PC-9 (cell line): ENCODE measurements at places on chromosomes 4 and X. TPM values are rescaled to one million over a fixed set of nuclear protein-coding genes. Genes with fewer than 3 reads are reported as not detected.
A peak's percentile ranks its signal among the peaks of the same experiment; 100 is the strongest.

Gene ITIH6
- total RNA-seq, result not detected in 2 replicates

Gene SOX3
- not detected in 2 replicates for total RNA-seq

Gene PAGE2
- total RNA-seq, result not detected in 2 replicates

DNA sequence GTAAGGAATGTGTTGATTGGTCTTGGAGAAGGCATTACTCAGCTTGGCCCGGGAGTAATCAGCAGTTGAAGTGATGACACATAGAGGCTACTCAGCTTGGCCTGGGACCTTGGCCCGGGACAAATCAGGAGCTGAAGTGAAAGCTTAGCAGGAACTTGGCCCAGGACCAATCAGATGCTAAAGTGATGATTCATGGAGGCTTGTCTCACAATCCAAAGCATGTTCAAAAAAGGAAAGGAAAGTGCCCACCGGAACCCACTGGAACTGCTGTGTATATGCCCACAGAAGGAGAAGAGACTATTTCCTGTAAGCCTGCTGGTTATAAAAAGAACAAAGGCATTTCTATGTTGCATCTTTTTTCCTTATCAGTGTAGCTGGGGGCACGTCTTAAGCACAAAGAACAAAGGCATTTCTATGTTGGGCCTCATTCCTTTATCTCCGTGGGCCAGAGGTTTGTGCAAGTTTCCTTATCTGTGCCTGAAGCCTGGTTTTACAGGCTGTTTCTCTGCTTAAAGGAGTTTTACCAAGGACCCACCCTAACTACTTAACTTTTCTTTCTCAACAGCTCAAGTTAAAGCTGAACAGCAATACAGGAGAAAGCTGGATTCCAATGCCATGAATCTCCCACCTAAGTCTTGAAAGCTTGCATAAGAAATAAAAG, 1176.7 kb downstream of the NLGN4X start:
- peaks cover 4% of the 10 kb centered on the region; the same call in 1 of the 2 replicates for H3K36me3 ChIP-seq
- DNase-seq, result peak; percentile 93
- H3K4me3 ChIP-seq, result peak overlapping the region; percentile 26; the same call in 1 of the 2 replicates

Gene GDPD2
- 0.44 TPM in 1 of 2 replicates, not detected in the other for total RNA-seq

Gene PARM1
- 0.44 and 0.70 TPM in 2 replicates for total RNA-seq

Gene CCDC120
- total RNA-seq, result 20.6 and 23.9 TPM in 2 replicates

Gene MAGEB2
- total RNA-seq, result not detected in 2 replicates

Gene GRIA2
- total RNA-seq, result not detected in 2 replicates

GRCh38 chrX:119429471-119429870, 30.3 kb downstream of the SLC25A43 start:
- peaks cover 5% of the 10 kb centered on the region; the same call in 1 of the 2 replicates for H3K36me3 ChIP-seq
- no peak overlapping the region for H3K4me3 ChIP-seq
- no peak overlapping the region for H3K27ac ChIP-seq

DNA sequence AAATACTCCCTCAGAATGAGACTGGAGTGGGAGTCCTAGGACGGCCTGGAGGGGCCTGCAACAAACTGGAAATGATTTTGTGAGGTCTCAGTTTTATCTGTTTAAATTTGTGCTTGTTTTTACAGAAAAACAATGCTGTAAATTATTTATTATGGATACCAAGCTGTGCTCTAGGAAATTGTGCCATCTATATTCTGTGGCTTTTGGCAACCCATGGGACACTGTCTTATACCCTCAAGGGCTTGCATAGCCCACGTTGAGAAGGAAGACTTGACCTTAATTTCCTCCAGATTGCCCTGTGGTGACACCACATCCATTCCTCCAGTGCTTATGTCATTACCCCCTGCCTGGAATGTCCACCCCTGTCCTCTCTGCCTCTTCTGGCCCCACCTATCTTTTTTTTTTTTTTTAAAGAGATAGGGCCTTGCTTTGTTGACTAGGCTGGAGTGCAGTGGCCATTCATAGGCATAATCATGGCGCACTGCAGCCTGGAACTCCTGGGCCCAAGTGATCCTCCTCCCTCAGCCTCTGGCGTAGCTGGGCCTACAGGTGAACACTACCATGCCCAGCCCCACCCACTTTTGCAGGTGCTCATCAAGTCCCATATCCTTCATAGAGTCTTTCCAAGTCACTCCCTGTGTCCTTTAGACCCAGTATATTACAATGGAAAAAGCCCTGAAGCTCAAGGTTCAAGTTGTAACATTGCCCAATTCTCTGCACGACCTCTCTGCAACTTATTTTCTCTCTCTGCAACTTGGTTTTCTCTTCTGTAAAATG, 77.4 kb downstream of the HPRT1 start:
- H3K36me3 ChIP-seq, result no peaks in the 10 kb centered on the region
- H3K4me3 ChIP-seq, result no peak overlapping the region; the same call in 1 of the 2 replicates
- peak overlapping the region; percentile 83 for H3K27ac ChIP-seq

- peak; percentile 71 for DNase-seq
- no peaks in the 10 kb centered on the region for H3K36me3 ChIP-seq
- no peaks in the 10 kb centered on the region for H3K4me1 ChIP-seq
- H3K27ac ChIP-seq, result no peak overlapping the region
Measured at GRCh38 chr4:1277667-1278665, 11.7 kb upstream of the MAEA start.

DNA sequence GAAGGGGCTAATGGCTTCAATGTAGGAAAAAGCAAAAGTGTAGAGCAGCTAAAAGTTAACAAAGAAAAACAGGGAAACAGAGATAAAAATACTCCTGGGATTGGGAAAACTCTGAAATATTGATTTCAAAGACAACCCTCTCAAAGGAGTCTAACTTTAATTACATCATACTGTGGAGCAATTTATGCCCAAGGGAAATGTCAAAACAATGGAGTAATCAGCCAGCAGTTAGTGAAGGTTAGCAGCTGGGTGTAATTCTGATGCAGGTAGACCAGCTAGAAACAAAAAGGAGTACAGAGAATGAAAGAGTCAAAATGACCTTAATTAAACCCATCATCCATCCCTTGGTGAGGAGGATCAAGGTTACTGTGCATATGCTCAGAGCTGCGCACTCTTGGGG, 169.0 kb downstream of the ADAM29 start:
- H3K36me3 ChIP-seq, result no peaks in the 10 kb centered on the region
- H3K4me3 ChIP-seq, result no peak overlapping the region
- no peak overlapping the region for H3K27ac ChIP-seq
- peaks cover 6% of the 10 kb centered on the region for H3K4me1 ChIP-seq

Gene BEX1
- total RNA-seq, result not detected in 2 replicates

Gene LIMCH1
- total RNA-seq, result 252 and 339 TPM in 2 replicates

DNA sequence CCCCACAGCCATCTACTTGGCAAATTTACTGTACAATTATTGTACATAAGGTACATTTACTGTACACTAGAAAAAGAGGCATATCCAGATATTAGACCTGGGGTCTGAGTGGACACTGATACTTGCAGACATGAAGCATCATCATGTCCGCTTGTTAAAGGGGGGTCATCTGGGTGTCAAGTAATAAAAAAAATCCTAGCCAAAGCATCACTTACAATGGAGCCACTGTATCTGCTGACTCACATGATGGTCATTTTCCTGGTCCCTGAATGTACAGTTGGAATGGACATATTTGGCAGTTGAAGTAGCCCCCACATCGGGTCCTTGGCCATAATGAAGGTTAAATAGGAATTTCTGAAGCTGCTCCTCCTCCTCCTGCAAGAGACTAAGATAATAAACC, 228.8 kb downstream of the THOC2 start:
- no peak overlapping the region for H3K4me3 ChIP-seq
- H3K36me3 ChIP-seq, result no peaks in the 10 kb centered on the region
- H3K27ac ChIP-seq, result no peak overlapping the region
- no peaks in the 10 kb centered on the region for H3K27me3 ChIP-seq
- H3K4me1 ChIP-seq, result no peaks in the 10 kb centered on the region

- peaks cover 23% of the 10 kb centered on the region for H3K4me1 ChIP-seq
- no peak within 1 kb of the TSS for H3K4me3 ChIP-seq
- DNase-seq, result no peak
- no peaks in the 10 kb centered on the region for H3K27me3 ChIP-seq
- H3K36me3 ChIP-seq, result no peaks in the 10 kb centered on the region
Measured at GRCh38 chrX:106903291-106903824, at the start of gene RIPPLY1. TSS of gene RIPPLY1 (minus strand) at chrX:106903341. CDS start at chrX:106903287, 54 bp downstream.

GRCh38 chr4:54224996-54225597, 4.0 kb upstream of the PDGFRA start:
- no peaks in the 10 kb centered on the region for H3K27me3 ChIP-seq
- no peaks in the 10 kb centered on the region for H3K4me1 ChIP-seq
- H3K27ac ChIP-seq, result no peak overlapping the region
- no peaks in the 10 kb centered on the region for H3K36me3 ChIP-seq
- no peak overlapping the region for H3K4me3 ChIP-seq
- DNase-seq, result no peak

DNA sequence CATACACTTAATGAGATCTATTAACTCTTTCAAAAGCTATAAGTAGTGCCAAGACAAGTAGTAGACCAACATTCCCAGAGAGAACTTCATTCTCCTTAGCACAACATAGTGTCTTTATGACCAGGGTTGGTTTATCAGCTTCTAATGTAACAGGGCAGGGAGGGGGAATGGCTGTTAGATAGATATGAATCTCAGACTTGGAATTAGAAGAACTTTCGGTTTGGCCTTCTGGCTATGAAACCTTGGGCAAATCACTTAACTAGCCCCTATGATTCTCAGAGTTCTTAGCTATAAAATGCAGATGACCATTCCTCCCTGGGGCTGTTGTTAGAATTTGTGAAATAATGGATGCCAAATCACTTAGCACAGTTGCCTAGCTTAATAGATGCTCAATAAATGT, 132.2 kb downstream of the SLC10A7 start:
- no peak overlapping the region for H3K4me3 ChIP-seq
- no peak overlapping the region for H3K27ac ChIP-seq
- no peak for DNase-seq
- H3K4me1 ChIP-seq, result no peaks in the 10 kb centered on the region
- H3K36me3 ChIP-seq, result no peaks in the 10 kb centered on the region

Gene BMX
- total RNA-seq, result not detected in 2 replicates

DNA sequence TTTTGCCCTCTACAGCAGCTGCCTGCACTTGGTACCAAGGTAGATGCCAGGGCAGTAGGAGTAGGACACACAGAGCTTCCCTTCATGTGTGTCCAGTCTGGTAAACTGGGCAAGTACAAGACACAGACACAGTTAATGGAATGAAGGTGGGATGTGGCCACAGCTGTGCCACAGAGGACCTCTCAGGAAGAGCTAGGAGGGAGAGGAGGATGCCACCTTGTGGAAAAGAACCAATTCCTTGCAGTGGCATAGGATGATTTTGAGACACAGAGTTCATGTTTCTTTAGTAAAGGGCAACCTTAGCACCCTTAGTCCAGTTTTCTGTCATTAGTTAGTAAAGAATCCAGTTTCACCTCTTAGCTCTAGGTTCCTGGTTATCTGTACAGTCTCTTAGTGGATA, 36.3 kb upstream of the TBC1D14 start:
- no peak overlapping the region for H3K4me3 ChIP-seq
- no peaks in the 10 kb centered on the region for H3K4me1 ChIP-seq
- no peaks in the 10 kb centered on the region for H3K27me3 ChIP-seq
- DNase-seq, result no peak

Gene HPRT1
- 49.4 and 61.7 TPM in 2 replicates for total RNA-seq

Gene DUSP21
- not detected in 2 replicates for total RNA-seq

- no peak for DNase-seq
- H3K27me3 ChIP-seq, result no peaks in the 10 kb centered on the region
- H3K27ac ChIP-seq, result no peak overlapping the region
- H3K4me1 ChIP-seq, result no peaks in the 10 kb centered on the region
- H3K36me3 ChIP-seq, result no peaks in the 10 kb centered on the region
Measured at GRCh38 chrX:63961964-63962363, 176.9 kb upstream of the ARHGEF9 start.

DNA sequence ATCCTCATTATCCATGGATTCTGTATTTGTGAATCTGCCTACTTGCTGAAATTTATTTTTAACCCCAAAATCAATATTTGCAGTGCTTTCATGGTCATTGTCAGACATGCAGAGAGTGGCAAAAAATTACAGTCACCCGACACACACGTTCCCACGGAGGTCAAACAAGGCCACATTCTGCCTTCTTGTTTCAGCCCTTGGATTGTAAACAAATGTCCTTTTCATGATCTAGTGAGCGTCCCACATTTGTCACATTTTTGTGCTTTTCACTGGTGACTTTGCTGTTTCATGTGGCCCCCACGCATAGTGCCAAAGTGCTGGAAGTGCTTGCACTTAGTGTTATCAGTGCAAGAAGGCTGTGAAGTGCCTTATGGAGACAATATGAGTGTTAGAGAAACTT, 45.0 kb downstream of the SOD3 start:
- no peak overlapping the region for H3K4me3 ChIP-seq
- peaks cover 11% of the 10 kb centered on the region for H3K4me1 ChIP-seq
- no peak for DNase-seq
